ENCODE measurements at places on chromosomes 11 and 22. TPM values are rescaled to one million over a fixed set of nuclear protein-coding genes. Genes with fewer than 3 reads are reported as not detected.

- no peak overlapping the region for H3K4me3 ChIP-seq
- no peaks in the 10 kb centered on the region for H3K27me3 ChIP-seq
- no peak overlapping the region for H3K27ac ChIP-seq
- no peaks in the 10 kb centered on the region for H3K4me1 ChIP-seq
These were observed 90.3 kb downstream of the PAX6 start for GRCh38 chr11:31720671-31721365.

DNA sequence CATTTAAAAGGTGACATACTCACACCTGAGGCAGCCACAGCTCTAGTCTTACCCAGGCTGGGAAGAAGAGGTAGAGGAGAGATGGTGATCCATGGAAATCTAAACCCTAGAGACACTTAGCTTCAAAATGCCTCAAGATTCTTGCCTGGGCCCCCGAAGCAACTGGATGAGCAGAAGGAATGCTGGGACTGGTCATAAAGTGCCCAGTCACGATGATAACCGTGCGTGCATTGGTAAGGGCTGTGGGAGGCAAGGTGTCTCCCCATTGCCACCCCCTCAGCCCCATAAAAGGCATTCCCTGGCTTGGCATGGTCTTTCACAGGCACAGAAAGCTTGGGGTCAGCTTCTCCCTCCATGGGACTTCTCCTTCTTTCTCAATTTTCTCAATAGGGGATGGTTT lies 144.5 kb downstream of the DSCAML1 start:
- no peak for DNase-seq
- no peak overlapping the region for H3K4me3 ChIP-seq
- no peaks in the 10 kb centered on the region for H3K36me3 ChIP-seq
- H3K27ac ChIP-seq, result no peak overlapping the region
- H3K27me3 ChIP-seq, result peaks cover 8% of the 10 kb centered on the region

- H3K27me3 ChIP-seq, result peaks cover 49% of the 10 kb centered on the region
- peak overlapping the region; percentile 60 for H3K4me3 ChIP-seq
- DNase-seq, result no peak
These were observed 866 bp downstream of the EXPH5 start for GRCh38 chr11:108592591-108593213.

DNA sequence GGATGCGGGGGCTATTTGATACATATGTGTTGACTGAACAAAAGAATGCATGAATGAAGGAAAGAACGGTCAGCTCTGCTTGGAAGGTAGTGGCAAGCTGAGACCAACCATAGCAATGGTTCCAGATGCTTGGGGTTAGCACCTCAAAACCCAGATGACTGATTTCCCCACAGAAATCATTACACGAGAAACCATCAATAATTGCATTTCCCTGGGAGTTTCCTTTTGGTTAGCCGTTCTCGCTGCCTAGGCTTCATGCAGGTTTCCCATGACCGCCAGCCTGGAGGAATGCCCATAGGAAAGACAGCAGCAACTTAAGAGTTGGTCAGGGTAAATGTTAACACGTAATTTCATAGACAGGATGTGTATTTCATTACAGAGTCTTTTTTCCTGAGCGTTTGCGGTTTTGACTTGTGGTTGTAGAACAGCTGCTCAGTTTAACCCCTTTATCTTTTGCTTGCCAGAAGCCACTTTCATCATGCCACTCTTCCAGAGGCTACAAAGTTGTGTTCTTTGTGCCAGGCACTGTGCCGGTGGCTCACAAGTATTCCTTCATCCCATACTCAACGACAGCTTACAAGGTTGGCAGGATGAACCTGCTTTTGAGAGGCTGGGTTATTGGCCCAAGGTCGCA lies 2.8 kb downstream of the IL17RA start:
- H3K27me3 ChIP-seq, result no peaks in the 10 kb centered on the region
- no peak overlapping the region for H3K4me3 ChIP-seq
- H3K27ac ChIP-seq, result no peak overlapping the region
- no peak for DNase-seq
- H3K4me1 ChIP-seq, result peaks cover 11% of the 10 kb centered on the region

Gene INS
- total RNA-seq, result not detected

Gene CALCA
- not detected for total RNA-seq

Gene B4GALNT4
- total RNA-seq, result 122 TPM
